ENCODE measurements at places on chromosomes 12 and 14. TPM values are rescaled to one million over a fixed set of nuclear protein-coding genes. Genes with fewer than 3 reads are reported as not detected.

GRCh38 chr12:8637666-8638065 is 25.0 kb downstream of the MFAP5 start:
- no peaks in the 10 kb centered on the region for H3K36me3 ChIP-seq
- no peak overlapping the region for H3K4me3 ChIP-seq
- no peaks in the 10 kb centered on the region for H3K27me3 ChIP-seq
- H3K4me1 ChIP-seq, result peaks cover 2% of the 10 kb centered on the region

MTA1 gene
- 115 TPM for total RNA-seq

GRCh38 chr12:64252681-64253080 is 30.6 kb upstream of the KICS2 start:
- H3K27ac ChIP-seq, result no peak overlapping the region
- no peaks in the 10 kb centered on the region for H3K36me3 ChIP-seq
- no peaks in the 10 kb centered on the region for H3K4me1 ChIP-seq
- H3K4me3 ChIP-seq, result no peak overlapping the region

ASCL1 gene
- total RNA-seq, result not detected

KLRC3 gene
- total RNA-seq, result not detected

PIWIL1 gene
- not detected for total RNA-seq

TSHR gene
- total RNA-seq, result 0.17 TPM

- no peaks in the 10 kb centered on the region for H3K36me3 ChIP-seq
- no peak overlapping the region for H3K4me3 ChIP-seq
- no peak overlapping the region for H3K27ac ChIP-seq
- H3K27me3 ChIP-seq, result no peaks in the 10 kb centered on the region
These were observed 159.2 kb downstream of the PAX9 start for GRCh38 chr14:36820901-36821300.

KRT73 gene
- not detected for total RNA-seq

- no peaks in the 10 kb centered on the region for H3K4me1 ChIP-seq
- no peaks in the 10 kb centered on the region for H3K36me3 ChIP-seq
- DNase-seq, result no peak
- H3K4me3 ChIP-seq, result no peak overlapping the region
- no peak overlapping the region for H3K27ac ChIP-seq
- H3K27me3 ChIP-seq, result peaks cover 13% of the 10 kb centered on the region
These were observed 255.2 kb upstream of the SFSWAP start for GRCh38 chr12:131455581-131456110.

ZCRB1 gene
- total RNA-seq, result 37.4 TPM

GRCh38 chr12:31406345-31406744 is 80.4 kb upstream of the SINHCAF start:
- H3K36me3 ChIP-seq, result peaks cover 35% of the 10 kb centered on the region
- peak overlapping the region; percentile 65 for H3K4me3 ChIP-seq
- peaks cover 33% of the 10 kb centered on the region for H3K4me1 ChIP-seq
- H3K27ac ChIP-seq, result peak overlapping the region; percentile 77

DNA sequence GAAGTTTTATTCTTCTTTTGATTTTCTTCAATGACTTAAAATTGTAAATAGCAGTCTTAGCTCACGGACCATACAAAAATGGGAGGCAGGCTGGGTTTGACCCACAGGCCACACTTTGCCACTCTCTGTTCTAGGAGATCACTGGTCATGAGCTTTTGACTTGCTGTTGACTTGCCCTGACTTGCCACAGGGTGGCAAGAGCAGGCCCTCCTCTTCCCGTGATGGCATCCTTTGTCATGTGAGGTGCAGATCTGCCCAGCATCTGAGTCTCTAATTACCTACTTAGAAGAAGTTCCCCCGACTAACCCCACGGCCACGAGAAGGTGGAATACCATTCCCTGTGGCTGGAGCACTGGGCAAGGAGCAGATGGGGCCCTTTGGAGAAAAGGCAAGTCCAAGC is 81.0 kb upstream of the SCAF11 start:
- H3K4me3 ChIP-seq, result no peak overlapping the region
- no peaks in the 10 kb centered on the region for H3K36me3 ChIP-seq
- H3K27ac ChIP-seq, result no peak overlapping the region
- DNase-seq, result no peak
- H3K27me3 ChIP-seq, result no peaks in the 10 kb centered on the region

GRCh38 chr14:102050625-102051024 is 36.2 kb downstream of the HSP90AA1 start:
- H3K27ac ChIP-seq, result no peak overlapping the region
- H3K27me3 ChIP-seq, result no peaks in the 10 kb centered on the region
- no peak for DNase-seq
- H3K4me1 ChIP-seq, result no peaks in the 10 kb centered on the region
- H3K4me3 ChIP-seq, result no peak overlapping the region

RASSF8 gene
- 0.58 TPM for total RNA-seq

CD69 gene
- total RNA-seq, result 26.7 TPM

DNA sequence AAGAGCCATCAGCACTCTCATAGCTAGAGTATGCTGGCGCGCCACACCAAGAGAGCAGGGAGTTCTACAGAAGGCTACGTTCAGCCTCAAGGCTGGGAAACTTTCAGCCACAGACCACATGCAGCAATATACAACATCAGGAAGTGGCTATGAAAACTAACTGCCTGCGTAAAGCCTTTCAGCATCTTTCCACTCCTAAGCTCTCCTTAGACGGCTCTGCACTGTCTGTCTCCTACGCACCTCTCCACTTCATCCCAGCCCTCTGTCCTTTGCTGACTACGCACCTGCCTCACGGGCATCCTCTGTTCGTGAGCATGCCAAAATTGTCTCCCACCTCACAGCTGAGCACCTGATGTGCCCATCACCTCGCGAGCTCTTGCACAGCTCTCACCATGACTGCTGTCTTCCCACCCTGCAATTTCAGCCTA is 9.7 kb downstream of the MPHOSPH9 start:
- no peak overlapping the region for H3K27ac ChIP-seq
- H3K4me1 ChIP-seq, result peaks cover 9% of the 10 kb centered on the region
- DNase-seq, result no peak
- no peaks in the 10 kb centered on the region for H3K27me3 ChIP-seq

DNA sequence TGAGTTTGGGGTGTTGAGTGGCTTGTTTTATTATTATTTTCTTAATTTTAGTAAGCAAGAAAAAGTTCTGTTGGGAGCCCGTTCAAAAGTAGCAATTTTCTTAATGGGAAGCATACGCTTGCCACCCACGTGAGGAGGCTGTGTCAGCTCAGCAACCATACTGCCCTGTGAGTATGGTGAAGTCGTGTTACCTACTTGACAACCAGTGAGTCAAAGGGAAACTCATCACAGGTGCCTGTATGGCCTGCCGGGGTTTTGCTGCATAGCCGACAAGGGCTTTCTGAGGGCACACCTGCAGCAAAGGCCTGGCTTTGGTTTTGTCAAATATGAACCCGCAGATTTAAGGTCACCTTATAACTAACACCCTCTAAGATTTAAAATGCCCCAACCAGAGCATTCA is 31.1 kb downstream of the PITPNM2 start:
- peak overlapping the region; percentile 82 for H3K27ac ChIP-seq
- H3K4me3 ChIP-seq, result no peak overlapping the region
- DNase-seq, result peak; percentile 23
- H3K36me3 ChIP-seq, result no peaks in the 10 kb centered on the region

DNA sequence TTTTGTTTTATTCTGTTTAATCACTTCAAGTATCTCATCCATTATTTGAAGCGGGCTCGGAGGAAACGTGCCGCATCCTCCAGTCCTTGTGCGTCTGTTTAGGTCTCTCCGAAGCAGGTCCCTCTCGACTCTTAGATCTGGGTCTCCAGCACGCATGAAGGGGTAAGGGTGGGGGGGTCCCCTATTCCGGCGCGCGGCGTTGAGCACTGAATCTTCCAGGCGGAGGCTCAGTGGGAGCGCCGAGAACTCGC is 311 bp upstream of the LGR5 start:
- peaks cover 21% of the 10 kb centered on the region for H3K4me1 ChIP-seq
- H3K27ac ChIP-seq, result no peak overlapping the region
- peak overlapping the region; percentile 86 for H3K4me3 ChIP-seq
- peaks cover 39% of the 10 kb centered on the region for H3K27me3 ChIP-seq
- DNase-seq, result no peak

- peak overlapping the region; percentile 96 for H3K27ac ChIP-seq
- no peak for DNase-seq
- no peaks in the 10 kb centered on the region for H3K27me3 ChIP-seq
- H3K36me3 ChIP-seq, result no peaks in the 10 kb centered on the region
These were observed 79.9 kb downstream of the ARF6 start for GRCh38 chr14:49972823-49973222.

GRCh38 chr12:31122481-31122880 is 48.8 kb downstream of the DDX11 start:
- no peaks in the 10 kb centered on the region for H3K36me3 ChIP-seq
- H3K27me3 ChIP-seq, result no peaks in the 10 kb centered on the region
- H3K4me1 ChIP-seq, result peaks cover 3% of the 10 kb centered on the region
- DNase-seq, result no peak
- H3K4me3 ChIP-seq, result no peak overlapping the region

SLCO1C1 gene
- not detected for total RNA-seq

IL22 gene
- total RNA-seq, result not detected

- no peaks in the 10 kb centered on the region for H3K4me1 ChIP-seq
- H3K27ac ChIP-seq, result no peak overlapping the region
- no peaks in the 10 kb centered on the region for H3K36me3 ChIP-seq
- H3K4me3 ChIP-seq, result no peak overlapping the region
- DNase-seq, result no peak
These were observed 880.9 kb downstream of the BCL11B start for GRCh38 chr14:98391061-98391460.

Measured in activated B cell treated with CpG ODN at 0.5 μM for 24 hours (primary cell).